Frontal cortex (tissue), 4 donors: ENCODE measurements at places on chromosomes 2 and 18. TPM values are rescaled to one million over a fixed set of nuclear protein-coding genes. Genes with fewer than 3 reads are reported as not detected.

C2orf74 gene
- total RNA-seq, result 2.9 TPM

- DNase-seq, result no peak
Observed at GRCh38 chr2:150043172-150043500, 444.3 kb downstream of the RND3 start.

DNA sequence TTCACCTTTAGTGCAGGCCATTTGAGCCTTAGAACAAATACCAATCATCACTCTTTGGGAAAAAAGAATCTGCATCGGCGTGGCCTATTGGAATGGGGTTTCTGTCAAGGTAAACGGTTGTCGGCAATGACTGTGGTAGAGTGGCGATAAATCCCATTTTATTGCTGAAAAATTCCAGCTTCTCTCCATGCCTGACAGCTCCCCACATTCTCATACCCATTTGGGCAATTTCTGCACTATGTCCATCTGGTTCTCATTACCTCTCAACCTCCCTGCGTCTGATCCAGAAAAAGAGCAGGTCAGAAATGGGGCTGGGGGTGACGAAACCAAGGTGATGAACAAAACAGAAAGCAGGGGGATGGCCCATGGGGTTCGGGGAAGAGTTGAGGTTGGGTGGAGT is 254.0 kb downstream of the MEIS1 start:
- no peak for DNase-seq

TFPI gene
- total RNA-seq, result 27.7 TPM

- DNase-seq, result no peak
Observed at GRCh38 chr2:168424112-168424951, 31.7 kb upstream of the CERS6 start.

GRCh38 chr2:238299803-238300202 is 11.4 kb upstream of the PER2 start:
- DNase-seq, result no peak

ASXL3 gene
- total RNA-seq, result 87.2 TPM

SAG gene
- 0.82 TPM for total RNA-seq

DNA sequence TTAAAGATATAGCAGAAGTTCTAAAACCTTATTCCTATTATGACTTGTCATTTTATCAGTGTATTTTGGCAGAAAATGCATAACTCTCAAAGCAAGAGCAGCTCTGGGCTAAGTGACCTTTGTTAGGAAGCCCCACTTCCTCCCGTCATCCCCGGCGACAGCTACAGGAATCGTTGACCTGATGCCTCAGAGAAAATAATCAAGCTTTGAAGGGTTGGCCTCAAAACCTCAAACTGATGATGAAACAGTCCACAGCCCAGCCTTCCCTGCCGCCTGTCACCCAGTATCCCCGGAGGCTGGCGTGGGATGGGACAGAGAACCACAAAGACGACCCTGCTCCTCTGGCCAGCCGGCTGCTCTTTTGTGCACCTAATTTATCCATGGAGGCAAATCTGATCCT is 65.3 kb downstream of the KCNF1 start:
- no peak for DNase-seq

ATL2 gene
- total RNA-seq, result 102 TPM

GRCh38 chr2:134919341-134920210 is 954 bp downstream of the CCNT2 start:
- no peak for DNase-seq

- DNase-seq, result no peak
Observed at GRCh38 chr2:168944065-168944464, 43.0 kb downstream of the G6PC2 start.

DNA sequence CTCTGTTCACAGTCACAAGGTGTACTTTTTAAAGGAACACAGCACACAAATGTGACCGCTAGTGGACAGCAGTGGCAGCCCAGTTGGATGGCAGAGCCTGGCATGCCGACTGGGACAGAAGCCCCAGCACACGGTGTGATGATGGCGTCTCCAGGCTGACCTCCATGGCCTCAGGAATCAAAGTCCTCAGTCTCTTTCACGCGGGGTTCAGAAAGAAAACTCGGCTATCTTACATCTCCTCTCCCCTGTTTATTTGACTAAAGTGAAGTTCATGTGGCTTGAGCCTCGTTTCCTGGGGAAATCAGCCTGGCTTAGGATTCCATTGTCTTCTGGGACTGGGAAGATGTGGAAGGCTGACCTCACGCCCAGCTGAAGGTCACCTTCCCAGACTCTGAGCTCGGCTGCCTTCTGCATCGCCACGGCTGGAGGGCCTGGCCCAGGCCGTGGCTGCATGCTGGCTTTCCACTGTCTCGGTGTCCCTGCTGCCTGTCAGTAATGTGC is 56.1 kb downstream of the ASAP2 start:
- DNase-seq, result no peak

DNA sequence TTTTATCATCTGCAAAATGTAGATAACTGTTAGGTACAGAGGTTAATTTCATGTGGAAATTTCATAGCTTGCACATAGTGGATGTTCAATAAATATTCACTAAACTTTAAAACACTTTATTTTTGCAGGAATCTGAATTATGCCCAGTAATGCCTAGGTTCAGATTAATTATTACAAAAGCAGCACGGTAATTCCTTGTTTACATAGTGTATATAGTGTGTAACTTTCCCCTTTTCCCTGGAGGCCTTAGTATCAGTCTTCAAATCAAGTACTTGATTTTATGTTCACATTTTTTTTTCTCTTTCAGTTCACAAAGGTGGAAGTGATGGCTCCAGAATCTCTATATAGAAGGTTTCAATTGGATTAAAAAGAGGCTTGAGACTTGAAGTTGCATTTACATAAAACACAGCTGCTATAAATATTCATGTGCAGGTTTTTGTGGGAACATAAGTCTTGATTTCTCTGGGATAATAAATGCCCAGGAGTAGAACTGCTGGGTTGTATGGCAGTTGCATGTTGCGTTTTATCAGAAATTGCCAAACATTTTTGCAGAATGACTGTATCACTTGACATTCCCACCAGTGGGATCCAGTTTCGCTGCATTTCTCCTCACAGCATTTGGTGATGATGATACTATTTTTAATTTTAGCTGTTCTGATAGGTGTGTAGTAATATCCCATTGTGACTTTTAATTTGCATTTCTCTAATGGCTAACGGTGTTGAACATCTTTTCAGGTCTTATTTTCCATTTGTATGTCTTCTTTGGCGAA is 27.6 kb upstream of the LGALSL start:
- DNase-seq, result no peak

- DNase-seq, result no peak
Observed at GRCh38 chr2:23430263-23430662, 45.3 kb downstream of the KLHL29 start.

DNA sequence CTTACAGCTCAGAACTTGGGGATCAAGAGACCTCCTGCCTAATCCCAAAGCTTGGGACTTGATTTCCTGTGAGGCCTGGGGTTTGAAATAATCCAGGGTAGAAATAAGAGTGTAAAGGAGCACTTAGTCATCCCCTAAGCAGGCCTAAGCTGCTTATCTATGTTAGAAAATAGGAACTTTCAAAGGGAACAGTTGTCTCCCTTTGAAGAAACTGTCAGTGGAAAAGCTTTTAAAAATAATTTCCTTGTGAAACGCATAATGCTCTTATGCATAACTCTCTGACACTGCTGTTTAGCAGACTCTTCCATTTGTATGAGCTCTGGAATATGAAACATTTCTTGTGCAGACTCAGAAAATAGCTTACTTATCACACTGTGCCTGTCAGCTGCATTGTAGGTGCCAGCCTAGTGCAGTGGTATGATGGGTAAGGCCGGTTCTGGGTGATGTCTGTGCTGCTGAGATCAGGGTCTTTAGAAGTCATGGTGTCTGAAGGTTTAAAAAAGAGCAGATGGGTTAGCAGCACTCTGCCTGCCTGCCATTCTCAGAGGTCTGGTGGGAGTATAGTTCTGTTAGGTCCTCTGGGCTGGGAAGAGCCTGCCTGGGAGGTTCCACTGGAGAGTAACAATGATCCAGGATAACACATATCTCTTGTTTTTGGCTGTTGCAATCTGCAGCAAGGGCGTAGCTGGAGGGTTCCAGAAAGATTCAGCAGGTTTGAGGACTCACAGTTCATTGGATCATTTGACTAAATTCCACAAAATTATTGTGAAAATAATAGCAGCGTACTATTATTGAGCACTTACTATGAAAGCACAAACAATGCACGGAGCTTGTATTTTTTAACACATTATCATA is 283.2 kb upstream of the MEX3C start:
- no peak for DNase-seq

DNA sequence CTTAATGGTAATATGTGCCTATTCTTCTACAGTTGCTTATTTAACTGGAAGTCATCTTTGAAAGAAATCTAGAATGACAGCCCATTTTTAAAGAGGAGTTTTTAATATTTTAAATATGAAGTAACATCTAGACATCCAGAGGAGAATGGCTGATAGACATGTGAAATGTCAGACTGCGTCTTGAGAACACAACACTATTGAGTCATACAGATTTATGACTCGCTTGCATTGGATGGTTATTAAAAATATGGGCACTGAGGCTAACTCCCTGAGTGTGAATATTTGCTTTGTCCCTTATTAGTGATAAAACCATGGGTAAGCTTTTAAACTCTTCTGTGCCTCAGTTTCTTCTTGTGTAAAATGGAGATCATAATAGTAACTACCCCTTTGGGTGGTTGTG is 22.9 kb downstream of the TDRD15 start:
- no peak for DNase-seq

PROKR1 gene
- total RNA-seq, result 0.82 TPM

GRCh38 chr2:118830881-118831280 is 16.6 kb downstream of the EN1 start:
- no peak for DNase-seq

RNF125 gene
- total RNA-seq, result 2.0 TPM

DNA sequence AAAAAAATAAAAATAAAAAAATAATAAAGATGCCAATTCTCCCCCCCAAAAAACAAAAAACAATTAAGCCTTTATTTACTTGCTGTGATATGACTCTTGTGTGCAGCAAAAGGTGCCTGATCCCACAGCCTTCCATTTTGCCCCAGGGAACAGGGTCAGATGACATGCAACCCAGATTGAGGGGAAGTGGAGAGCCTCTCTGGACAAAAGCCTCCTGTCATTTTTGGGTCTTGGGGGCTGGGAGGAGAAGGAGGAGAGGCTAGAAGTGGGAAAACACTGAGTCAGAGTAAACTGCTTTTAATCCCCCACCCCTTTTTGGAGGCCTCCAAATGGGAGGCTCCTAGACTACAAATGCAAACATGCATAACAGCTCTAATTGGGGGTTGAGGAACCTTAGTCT is 46.6 kb upstream of the SCG2 start:
- DNase-seq, result no peak

DNA sequence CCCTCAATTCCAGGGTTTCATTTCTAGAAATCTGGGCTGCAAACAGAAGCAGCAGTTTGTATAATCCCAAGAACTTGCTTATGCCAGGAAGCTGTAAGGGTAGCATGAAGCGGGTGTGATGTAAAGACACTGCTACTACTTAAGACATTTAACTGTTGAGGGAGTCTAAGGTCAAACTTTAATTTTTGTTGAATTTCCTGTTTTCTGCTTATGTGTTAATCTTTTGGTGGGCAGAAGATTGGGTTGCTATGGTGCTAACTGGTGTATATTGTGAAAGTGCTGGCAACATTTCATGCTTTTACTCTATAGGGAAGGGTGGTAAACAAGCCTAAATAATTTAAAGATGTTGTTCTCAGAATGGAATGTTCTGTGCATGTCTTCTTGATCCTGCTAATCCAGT is 2.7 kb downstream of the NCOA1 start:
- DNase-seq, result no peak

DNA sequence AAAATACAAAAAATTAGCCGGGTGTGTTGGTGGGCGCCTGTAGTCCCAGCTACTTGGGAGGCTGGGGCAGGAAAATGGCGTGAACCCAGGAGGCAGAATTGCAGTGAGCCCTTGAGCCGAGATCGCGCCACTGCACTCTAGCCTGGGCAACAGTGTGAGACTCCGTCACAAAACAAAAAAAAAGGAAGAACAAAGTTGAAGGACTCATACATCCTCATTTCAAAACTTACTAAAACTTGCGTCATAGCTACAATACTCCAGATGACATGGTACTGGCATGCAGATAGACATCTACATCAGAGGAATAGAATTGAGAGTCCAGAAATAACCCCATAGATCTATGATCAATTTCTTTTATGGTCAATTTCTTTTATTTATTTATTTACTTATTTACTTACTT is 13.6 kb upstream of the CYP27C1 start:
- no peak for DNase-seq

DNA sequence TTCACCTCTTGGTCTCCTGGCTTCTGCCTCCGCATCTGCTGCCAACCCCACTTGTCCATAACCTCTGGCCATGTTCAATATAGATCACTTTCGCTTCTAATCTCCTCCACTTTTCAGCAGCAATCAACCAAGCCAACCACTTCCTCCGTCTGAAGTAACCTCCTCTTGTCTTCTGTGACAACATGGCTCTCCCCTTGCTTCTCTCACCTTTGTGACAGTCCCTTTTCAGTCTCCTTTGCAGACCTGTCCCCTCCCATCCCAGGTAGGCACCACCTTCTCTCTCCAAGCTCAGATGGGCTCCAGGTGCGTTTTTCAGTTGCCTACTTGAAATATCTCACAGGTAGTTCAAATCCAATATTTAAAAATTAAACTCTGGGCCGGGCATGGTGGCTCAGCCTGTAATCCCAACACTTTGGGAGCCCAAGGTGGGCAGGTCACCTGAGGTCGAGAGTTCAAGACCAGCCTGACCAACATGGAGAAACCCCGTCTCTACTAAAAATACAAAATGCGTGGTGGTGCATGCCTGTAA is 4.7 kb upstream of the PSD4 start:
- no peak for DNase-seq

HOXD12 gene
- total RNA-seq, result not detected

ZNF142 gene
- total RNA-seq, result 11.4 TPM

STAT4 gene
- total RNA-seq, result 5.3 TPM

GRCh38 chr2:3162442-3163077 is 215.1 kb downstream of the EIPR1 start:
- DNase-seq, result no peak

- no peak for DNase-seq
Observed at GRCh38 chr18:79484661-79485621, 89.2 kb downstream of the NFATC1 start.

GRCh38 chr2:234497594-234498235 is 834 bp upstream of the ARL4C start:
- no peak for DNase-seq

- no peak for DNase-seq
Observed at GRCh38 chr2:169776252-169776761, 22.4 kb upstream of the SSB start.

- no peak for DNase-seq
Observed at GRCh38 chr18:36247036-36247435, 50.5 kb upstream of the FHOD3 start.

MC4R gene
- 3.3 TPM for total RNA-seq

DNA sequence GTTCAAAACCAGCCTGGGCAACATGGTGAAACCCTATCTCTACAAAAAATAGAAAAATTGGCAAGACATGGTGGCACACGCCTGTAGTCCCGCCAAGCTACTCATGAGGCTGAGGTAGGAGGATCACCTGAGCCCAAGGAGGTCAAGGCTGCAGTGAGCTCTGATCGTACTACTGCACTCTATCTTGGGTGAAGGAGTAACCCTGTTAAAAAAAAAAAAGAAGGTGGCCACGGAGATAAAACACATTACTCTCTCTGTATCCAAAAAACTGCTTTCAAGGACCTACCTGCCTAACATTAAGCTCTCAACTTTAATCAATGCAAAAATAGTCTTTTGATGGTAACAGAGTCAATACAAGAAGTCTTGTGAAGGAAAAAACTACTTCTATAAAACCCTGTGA is 57.3 kb downstream of the BAZ2B start:
- no peak for DNase-seq

GRCh38 chr18:37847544-37847943 is 281.9 kb upstream of the CELF4 start:
- DNase-seq, result no peak

GRCh38 chr18:77300579-77300978 is 50.9 kb downstream of the GALR1 start:
- DNase-seq, result no peak
